ENCODE measurements at places on chromosomes 12 and 14.
A peak's percentile ranks its signal among the peaks of the same experiment; 100 is the strongest.

- no peak for DNase-seq
These were observed 2.8 kb upstream of the FGF6 start for GRCh38 chr12:4448371-4448940.

- DNase-seq, result no peak
These were observed 162.2 kb upstream of the ALG10B start for GRCh38 chr12:38154096-38155019.

DNA sequence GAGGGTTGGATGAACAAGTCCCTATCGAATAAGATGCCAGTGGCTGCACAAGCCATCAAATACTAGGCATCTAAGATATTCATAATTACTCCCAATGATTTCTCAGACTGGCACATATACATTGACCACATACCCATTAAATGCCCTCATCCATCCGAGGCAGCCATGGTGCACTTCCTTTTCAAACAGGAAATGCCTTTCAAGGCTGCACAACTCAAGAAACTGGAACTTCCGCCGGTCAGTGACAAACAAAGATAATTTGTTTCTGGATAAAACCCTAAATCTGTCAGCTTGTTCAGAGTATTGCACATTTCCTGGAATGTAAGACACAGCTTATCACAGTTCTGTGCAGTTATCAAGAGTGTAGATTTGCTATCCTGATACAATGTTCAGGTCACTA, 203.7 kb downstream of the RMST start:
- DNase-seq, result no peak

- DNase-seq, result no peak
These were observed 241.2 kb upstream of the FKBP4 start for GRCh38 chr12:2553388-2554126.

- no peak for DNase-seq
These were observed 325.7 kb downstream of the CEP128 start for GRCh38 chr14:80615831-80616230.

- DNase-seq, result no peak
These were observed 64.5 kb downstream of the KCNA1 start for GRCh38 chr12:4974217-4974616.

- no peak for DNase-seq
These were observed 40.3 kb downstream of the PEX5 start for GRCh38 chr12:7229741-7230140.

GRCh38 chr12:51591016-51591901, at the start of gene SCN8A:
SCN8A (plus strand) TSS chr12:51591233; CDS start chr12:51662818, 71,585 bp downstream.
- peak; percentile 54 for DNase-seq

DNA sequence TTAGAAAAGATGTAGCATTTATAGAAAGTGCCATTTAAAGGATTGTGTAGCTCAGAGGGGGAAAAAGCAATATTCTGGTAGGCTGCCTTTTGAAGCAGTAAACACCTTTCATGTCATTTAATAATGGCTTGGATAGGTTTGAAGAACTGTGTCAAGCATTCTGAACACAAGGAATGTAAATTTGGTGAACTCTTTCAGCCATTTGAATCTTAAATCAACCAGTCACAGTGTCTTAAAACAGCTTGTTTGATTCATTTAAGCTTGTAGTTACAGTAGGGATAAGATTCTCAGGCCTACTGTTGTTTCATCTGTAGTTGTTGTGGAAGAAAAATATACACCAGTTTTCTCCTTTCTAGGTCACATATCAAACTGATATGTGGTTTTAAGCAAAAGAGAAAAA, 299.4 kb upstream of the NOVA1 start:
- DNase-seq, result no peak

DNA sequence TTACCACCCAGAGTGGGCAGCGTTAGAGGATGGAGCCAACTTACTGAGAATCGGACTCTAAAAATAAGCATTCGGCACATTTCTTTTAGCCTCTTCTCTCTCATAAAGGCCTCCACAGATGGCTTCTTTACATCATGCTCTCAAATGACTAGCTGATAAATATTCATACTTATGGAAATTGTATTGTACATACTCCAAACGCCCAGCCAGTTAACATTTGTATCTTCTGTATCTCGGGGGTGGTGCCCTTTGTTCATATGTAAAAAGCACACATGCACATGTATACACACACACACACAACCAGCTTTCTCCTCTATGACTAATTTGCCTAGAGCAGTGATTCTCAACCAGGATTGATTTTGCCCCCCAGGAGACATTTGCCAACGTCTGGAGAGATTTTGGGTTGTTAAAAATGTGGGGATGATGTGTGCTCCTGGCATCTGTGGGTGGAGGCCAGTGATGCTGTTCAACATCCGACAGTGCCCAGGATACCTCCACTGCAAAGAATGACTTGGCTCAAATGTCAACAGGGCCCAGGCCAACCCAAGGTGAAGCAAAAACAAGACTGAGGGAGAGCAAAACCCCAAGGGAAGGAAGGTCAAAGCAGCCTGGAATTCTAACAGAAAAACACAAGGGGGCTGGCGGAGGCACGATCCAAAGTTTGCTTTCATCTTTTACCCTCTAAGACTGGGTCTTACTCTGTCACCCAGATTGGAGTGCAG, 15.2 kb upstream of the CDK2AP1 start:
- no peak for DNase-seq

GRCh38 chr12:49244176-49244575, 20.7 kb upstream of the TUBA1C start:
- DNase-seq, result no peak

- no peak for DNase-seq
These were observed 7.6 kb downstream of the FCF1 start for GRCh38 chr14:74720526-74720925.

- no peak for DNase-seq
These were observed 25.1 kb upstream of the CDK17 start for GRCh38 chr12:96425321-96425720.

GRCh38 chr12:130117701-130118100, 44.6 kb upstream of the FZD10 start:
- no peak for DNase-seq

DNA sequence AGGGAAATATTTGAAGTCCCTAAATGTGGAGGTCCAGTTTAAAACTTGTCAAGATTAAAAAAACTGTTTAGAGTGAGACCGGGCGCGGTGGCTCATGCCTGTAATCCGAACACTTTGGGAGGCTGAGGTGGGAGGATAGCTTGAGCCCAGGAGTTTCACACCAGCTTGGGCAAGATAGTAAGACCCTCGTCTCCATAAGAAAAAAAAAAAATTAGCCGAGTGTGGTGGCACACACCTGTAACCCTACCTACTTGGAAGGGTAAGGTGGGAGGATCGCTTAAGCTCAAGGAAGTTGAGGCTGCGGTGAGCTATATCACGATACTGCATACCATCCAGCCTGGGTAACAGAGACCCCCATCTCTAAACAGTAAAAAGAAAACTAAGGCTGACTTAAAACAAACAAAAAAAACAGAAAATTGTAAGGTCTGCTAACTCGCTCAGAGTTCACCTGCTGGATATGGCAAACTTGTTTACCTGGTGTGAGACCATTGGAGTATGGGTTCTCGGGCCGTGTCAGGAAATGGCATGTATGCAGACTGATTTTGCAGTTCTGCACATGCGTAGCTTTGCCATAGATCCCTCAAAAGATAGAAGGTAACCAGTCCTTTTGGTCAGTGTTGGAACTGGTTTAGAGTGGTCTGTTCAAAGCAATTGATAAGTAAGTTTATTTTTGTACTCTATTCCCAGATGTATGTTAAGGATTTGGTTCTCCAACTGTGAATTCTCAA, 2.1 kb downstream of the RNF10 start:
- no peak for DNase-seq

GRCh38 chr14:59540852-59541251, 35.8 kb downstream of the CCDC175 start:
- no peak for DNase-seq

DNA sequence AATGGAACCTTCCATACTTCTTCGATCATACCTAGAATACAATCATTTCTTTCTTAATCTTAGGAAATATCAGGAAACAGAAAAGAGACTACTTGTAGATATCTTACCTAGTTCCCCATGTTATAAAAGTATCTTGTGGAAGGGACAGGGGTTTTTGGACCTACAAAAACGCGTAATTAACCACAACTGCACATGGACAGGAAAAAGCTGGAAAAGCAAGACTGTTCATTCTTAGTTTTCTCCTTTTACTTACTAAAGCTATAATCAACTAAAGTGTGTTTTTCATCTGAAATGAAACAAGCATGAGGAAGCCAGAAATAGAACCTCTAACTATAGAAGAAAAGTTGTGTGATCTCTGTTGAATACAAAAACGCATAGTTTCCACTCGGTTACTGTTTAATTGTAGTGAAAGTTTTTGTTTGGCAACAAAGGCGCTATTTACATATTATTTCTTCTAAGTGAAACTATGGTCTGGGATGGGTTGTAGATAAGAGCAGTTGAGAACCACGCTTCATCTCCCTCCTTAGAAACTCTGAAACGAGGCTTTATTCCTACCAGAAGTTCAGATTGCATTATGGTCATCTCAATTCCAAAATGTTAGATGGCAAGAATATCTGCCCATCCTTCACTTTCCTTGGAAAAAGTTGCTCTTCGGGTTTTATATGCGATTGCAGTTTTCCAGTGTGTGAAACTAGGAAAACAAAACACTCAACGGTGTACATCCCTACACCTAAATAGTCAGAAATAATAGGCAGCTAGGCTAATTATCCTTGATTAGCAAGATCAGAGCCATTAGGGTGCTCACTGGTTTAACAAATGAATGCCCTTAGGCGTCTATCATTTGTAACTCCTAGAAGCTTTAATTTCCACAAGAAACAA, 1.1 kb downstream of the BCAT1 start:
- no peak for DNase-seq

- DNase-seq, result no peak
These were observed 690.7 kb upstream of the TBX3 start for GRCh38 chr12:115374480-115375185.

DNA sequence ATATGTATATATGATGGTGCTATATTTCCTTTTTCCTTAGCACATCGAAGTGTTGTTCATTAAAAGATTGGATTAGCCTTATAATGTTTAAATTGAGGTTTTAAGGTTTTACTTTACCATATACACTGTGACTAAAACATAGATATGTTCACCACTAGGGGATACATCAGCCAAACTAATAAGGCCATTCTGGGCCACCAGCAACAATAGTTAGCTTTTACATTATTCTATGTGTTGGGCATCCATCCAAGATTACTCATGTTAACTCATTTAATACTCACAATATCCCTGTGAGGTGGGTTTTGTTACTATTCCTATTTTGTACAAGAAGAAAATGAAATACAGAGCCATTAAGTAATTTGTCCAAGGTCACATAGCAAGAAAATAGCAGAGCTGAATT, 202.6 kb upstream of the AVPR1A start:
- DNase-seq, result no peak

Measured in stimulated activated CD4-positive, alpha-beta T cell treated with anti-CD3 and anti-CD28 coated beads, TNF-alpha, amount 100 ng/mL, for 24 hours (primary cell).